ENCODE measurements at places on chromosomes 2 and 18.

DNA sequence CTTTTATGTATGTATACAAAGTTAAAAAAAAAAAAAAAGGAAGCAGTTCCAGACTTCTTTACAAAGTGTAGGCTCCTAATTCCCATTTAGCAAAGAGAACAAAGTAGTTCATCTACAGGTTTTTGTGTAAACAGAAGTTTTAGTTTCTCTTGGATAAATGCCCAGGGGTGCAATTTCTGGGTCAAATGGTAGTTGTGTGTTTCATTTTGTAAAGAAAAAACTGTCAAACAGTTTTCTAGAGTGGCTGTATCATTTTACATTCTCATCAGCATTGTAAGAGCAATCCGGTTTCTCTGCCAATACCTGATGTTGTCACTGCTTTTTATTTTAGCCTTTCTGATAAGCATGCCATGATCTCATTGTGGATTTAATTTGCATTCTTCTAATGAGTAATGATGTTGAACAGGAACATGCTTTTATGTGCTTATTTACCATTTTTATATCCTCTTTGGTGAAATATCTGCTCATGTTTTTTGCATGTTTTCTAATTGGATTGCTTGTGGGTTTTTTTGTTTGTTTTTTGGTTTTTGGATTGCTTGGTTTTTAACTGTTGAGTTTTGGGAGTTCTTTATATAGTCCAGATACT lies 16.6 kb upstream of the PSME4 start:
- peak; percentile 74 for DNase-seq

GRCh38 chr18:55453186-55453585 lies 134.8 kb downstream of the TCF4 start:
- DNase-seq = no peak

- peak; percentile 62 for DNase-seq
Measured at GRCh38 chr2:237411092-237411601, 2.8 kb downstream of the COL6A3 start.

GRCh38 chr18:69435000-69435399 lies 34.3 kb downstream of the DOK6 start:
- DNase-seq = no peak

DNA sequence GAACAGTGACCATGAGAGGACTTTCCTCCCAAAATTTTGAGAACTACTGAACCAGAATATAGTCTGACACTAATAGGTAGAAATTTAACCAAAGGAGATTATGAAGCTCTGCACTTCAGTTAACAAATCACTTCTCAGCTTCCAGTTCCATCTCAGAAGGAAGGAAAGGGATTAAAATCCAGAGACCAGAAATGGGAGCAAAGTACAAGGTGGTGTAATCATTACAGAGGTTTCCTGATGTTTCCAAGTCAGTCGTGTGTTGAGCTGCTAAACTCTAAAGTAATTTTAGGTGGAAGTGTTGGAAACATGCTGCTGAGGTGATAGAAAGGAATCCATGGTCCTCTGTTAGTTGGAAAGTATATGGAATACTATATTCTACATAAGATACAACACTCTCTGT lies 10.8 kb downstream of the TYMS start:
- DNase-seq = no peak

GRCh38 chr2:61950571-61951315 lies 45.3 kb downstream of the COMMD1 start:
- no peak for DNase-seq

GRCh38 chr2:57278451-57278850 lies 768.2 kb upstream of the VRK2 start:
- DNase-seq = no peak

DNA sequence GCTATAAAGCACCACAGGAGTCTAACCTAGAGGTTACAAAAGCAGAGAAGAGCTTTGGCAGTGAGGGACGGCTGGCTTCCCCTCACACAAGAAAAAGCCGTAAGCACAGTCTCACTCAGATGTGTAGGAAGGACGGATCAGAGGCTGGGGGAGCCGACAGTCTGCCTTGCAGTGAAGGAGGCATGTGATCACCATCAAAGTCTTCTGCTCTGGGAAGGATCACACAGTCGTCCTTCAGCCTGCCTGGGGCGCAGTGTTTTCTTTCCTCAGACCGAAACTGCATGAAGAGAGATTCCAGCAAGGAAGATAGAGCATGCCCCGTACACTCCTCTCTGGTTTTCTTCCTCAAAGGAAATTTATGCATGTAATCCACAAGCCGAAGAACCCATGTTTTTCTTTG lies 24.1 kb downstream of the GATA6 start:
- peak; percentile 70 for DNase-seq

DNA sequence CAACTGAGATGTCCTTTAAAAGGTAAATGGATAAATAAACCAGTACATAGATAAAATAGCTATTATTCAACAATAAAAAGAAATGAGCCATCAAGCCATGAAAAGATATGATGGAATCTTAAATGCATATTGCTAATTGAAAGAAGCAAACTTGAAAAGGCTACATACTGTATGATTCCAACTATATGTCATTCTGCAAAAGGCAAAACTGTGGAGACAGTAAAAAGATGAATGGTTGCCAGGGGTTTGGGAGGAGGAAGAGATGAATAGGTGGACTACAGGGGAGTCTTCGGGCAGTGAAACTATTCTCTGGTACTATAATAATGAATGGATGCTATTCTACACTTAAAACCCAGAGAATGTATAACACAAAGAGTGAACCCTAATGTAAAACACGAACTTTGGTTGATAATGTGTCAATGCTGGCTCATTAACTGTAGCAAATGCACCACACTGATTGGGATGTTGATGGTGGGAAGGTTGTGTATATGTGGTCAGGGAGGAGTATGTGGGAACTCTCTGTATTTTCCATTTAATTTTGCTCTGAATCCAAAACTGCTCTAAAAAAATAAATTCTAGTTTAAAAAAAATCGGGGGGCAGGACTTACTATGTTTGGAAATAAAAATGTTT lies 73.7 kb upstream of the MYCN start:
- DNase-seq = no peak

GRCh38 chr2:64533882-64534281 lies 9.8 kb downstream of the AFTPH start:
- DNase-seq = no peak

GRCh38 chr18:34131006-34131405 lies 93.7 kb downstream of the NOL4 start:
- DNase-seq = no peak

DNA sequence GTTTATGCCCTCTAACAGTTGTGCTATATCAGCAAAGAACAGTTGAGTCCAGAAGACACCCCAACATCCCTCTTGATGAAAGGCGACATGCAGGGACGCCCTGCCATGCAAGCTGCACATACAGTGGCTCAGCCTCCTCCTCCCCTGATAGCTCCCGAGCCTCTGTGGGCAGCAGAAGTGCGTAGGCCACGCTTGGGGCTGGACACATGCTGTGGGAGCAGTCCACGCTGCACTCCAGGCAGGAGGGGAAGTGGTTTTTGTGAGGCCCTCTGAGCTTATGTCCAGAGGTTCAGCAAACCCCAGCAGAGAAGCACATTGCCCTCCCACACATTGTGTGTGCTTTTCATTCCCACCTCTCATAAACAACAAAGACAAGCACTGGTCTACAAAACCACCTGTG lies 162.1 kb downstream of the SEPTIN10 start:
- DNase-seq = no peak

GRCh38 chr2:228079194-228079593 lies 102.3 kb downstream of the SPHKAP start:
- no peak for DNase-seq

DNA sequence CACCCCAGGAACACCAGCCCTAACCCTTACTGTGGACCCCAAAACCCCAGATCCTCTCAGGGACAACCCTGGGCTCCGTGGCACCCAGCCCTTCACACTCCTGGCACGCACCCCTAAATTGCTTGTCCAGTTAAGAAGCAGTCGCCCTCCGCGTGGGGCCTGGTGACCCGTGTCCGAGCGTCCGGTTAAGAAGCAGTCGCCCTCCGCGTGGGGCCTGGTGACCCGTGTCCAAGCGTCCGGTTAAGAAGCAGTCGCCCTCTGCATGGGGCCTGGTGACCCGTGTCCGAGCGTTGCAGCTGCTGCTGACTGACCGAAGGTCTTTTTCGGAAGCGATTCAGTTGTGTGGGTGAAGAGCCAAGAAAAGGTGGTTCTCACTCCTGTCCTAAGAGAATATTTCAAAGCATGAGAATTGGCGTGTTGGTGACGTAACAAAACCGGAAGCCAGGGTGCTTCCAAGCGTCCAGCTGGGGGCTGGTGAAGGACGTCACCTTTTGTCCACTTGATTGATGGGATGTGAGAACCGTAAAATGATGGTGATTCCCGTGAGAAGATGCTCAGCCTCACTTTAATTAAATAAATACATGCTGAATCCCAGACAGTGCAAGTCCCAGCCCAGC lies 70.5 kb downstream of the KCNG2 start:
- no peak for DNase-seq

DNA sequence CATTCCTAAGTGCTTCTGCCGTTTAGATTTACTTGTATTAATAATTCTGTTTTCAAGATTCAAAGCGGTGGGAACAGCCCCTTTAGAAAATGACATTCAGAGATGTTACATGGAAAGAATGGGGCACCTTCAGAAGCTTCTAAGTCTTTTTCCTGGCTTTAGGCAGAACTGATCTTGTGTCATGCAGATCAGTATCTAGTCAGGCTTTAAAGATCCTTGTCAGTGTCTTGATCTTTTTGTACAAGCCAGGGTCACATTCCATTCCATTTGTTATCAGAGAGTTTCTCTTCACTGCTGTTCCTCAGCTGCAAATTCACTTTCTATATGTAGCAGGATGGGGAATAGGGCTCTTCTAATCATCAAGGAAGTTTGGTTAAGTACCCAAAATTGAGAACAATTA lies 275.3 kb downstream of the DCC start:
- DNase-seq = no peak
